ENCODE measurements at places on chromosomes 11 and 22.

DNA sequence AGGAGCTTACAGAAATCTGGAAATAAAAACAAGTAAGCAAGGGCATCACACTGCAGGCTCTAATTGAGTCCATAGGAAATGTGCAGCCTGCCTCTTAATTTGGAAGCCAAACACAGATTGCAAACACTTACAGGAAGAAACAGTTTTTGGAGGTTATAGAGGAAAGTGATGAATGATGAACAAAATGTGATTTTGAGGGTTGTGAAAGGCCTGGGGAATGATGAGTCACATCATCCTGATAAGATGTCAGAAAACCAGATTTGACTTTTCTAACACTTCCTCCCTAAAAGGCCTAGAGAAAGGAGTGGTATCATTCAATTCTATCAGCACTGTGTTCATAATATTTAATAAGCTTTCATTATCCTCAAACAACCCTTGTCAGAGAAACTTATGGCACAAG, 96.6 kb upstream of the POU2AF2 start:
- DNase-seq, result no peak

- no peak for DNase-seq
Observed at GRCh38 chr22:22945195-22945594, 57.6 kb downstream of the IGLL5 start.

GRCh38 chr11:110069158-110069737, 23.9 kb upstream of the ZC3H12C start:
- DNase-seq, result no peak

- no peak for DNase-seq
Observed at GRCh38 chr11:116107229-116107628, 603.0 kb upstream of the CADM1 start.

DNA sequence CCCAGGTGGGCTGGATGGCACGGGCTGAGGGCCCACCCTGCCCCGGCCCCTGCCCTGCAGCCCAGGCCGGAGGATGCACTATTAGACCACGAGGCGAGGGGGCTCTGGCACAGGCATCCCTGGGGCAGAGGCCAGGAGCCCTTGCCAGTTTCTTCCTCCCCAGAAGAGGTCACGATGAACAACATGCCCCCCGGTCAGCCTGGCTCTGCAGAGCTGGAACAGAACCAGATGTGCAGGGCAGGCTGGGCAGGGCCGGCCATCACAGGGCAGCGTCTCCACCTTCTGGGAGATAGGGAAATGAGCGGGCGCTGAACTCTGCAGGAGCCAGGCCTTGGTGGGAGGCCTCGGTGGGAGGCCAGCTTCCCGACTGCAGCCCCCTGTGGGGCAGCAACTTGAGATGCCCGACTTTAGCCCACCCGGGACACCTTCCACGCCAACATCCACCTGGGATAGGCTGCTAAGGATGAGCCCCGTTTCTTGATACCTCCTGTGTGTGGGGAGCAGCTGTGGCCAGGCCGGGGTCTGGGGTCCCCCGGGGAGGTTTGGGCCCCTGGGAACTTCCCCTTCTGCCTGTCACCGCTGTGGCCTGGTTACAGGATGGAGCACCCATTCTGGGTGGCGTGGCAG, 21.8 kb upstream of the GNB1L start:
- DNase-seq, result no peak

- no peak for DNase-seq
Observed at GRCh38 chr22:27867085-27867952, 51.7 kb downstream of the PITPNB start.

- DNase-seq, result no peak
Observed at GRCh38 chr11:67280341-67280787, 8.7 kb upstream of the ANKRD13D start.

- peak; percentile 78 for DNase-seq
Observed at GRCh38 chr11:66694732-66695207, 17.1 kb upstream of the RBM4B start.

DNA sequence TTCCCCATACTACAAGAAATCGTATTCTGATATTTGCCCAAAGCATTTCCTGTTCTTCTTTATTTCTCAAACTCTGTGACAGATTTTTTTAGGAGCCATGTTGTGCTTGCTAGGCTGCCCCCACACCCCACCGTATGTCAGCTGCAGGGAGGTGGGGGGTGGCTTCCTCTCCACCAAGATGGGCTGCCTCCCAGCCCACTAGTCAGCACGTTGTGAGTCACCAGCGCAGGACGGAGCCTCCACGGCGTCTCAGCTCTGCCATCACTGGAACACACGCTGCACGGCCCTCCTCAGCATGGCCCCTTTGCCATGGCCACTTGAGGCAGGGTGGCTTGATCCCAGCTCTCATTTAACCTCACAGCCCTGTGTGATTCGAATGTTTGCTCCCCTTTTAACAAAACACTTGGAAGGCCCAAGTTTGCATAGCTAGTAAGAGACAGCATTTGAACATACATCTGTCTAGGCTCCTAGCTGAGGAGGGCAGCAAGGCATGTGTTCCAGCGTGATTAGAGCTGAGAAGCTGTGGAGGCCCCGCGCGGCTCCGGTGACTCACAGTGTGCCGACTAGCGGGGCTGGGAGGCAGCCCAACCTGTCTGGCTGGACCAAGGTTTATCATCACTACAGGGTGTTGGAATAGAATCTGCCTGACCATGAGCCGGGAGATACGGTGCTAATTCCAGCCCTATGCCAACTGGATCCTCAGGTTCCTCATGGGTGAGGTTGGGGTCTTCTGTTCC, 180.7 kb upstream of the NCAM1 start:
- DNase-seq, result no peak

All from NCI-H1048 (cell line).